ENCODE measurements at places on chromosomes 16 and 17.

GRCh38 chr17:60526726-60527125, 684 bp upstream of the APPBP2 start:
- no peak for DNase-seq

- DNase-seq: no peak
These were observed 261.2 kb downstream of the CBLN1 start for GRCh38 chr16:49020436-49020835.

DNA sequence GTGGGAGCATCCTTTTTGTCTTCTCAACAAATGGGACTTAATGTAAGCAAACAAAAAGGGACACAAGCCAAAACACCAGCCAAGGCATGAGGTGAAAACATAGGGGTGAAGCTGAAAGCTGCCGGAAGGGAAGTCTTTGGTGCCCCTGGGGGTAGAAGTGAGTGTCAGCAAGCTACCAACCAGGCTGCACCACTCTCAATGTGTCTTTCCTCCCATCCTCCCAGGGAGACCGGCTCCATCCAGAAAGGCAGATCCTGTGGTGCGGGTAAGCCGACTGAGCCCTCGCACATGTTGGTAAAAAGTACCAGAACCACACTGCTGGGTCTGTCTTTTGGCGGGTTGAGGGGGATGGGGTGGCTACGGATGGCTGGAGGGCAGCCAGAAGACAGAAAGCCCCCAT, 52.0 kb upstream of the SREBF1 start:
- DNase-seq: no peak

- DNase-seq: no peak
These were observed 120.9 kb downstream of the PRKCA start for GRCh38 chr17:66423056-66423955.

- no peak for DNase-seq
These were observed 280.1 kb upstream of the MON1B start for GRCh38 chr16:76910931-76911330.

GRCh38 chr17:27485716-27486495, 29.7 kb downstream of the KSR1 start:
- no peak for DNase-seq

DNA sequence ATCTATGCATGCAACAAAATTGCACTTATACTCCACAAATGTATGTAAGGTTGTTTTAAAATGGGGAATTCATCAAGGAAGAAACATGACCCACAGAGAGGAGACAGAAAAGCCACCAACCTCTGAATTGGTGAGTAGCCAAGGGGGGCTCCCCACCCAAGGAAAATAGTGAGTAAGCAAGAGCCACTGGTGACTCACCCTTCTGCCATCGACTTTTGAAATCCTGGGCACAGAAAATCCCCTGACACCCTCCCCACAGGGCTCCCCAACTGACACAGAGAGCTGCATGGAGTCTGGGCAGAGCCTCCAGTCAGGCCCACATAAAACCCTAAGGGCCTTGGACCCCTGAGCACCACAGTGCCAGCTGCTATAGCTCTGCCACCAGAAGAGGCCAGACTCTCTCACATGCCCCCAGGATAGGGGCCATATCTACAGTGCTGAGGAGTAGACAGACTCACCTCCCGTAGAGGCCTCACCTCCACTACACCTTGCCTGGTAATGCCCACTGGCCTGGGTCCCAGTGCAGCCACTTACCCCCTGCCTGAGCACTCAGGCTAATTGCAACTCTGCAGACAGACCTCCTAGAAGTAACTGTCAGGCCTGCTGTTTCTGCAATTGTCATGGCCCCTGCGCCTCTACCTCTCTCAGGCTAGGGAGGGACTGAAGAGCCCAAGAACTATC, 244.7 kb upstream of the WSB1 start:
- no peak for DNase-seq

DNA sequence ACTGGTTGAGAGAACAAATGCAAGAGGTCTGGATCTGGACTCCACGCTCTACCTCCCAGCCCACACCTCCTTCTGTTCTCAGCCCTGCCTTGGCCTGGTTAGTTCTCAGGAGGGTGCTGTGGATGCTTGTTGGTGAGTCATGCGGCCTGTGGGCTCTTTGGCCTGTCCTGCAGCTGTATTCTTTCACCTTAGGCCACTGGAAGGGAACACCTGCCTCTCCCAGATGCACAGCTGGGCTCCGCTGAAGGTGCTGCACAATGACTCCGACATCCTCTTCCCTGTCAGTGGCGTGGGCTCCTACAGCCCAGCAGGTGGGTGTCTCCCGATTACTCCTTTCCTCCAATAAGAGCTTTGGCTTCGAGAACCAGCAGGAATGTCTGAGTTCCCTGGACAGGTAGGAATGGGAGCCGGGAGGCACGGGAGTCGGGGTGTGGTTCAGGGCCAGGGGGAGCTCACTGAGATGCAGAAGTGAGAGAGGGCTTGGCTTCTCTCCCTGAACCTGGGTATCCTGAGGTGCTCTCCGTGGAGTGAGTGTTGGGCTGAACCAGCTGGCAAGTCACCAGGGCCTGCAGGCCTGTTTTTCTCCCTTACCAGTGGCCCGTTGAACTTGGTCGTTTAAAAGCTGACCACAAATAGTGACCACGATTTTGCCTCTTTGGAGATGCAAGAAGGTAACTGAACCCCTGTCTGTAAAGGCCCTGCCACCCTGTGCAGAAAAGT, 85.0 kb downstream of the SNX29 start:
- DNase-seq: no peak

DNA sequence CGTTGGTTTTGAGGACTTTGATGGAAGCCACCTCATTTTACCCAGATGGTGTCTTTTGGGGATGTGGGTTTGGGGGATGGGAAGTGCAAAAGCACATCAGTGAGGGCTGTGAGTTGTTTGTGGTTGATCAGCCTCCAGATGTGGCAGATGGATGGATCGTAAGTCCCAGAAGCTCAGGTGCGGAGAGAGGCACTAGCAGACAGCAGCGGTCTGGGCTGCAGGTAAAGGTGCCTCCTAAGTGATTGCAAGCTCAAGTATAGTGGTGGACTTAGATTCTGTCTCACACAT, 18.0 kb downstream of the HS3ST3B1 start:
- no peak for DNase-seq

DNA sequence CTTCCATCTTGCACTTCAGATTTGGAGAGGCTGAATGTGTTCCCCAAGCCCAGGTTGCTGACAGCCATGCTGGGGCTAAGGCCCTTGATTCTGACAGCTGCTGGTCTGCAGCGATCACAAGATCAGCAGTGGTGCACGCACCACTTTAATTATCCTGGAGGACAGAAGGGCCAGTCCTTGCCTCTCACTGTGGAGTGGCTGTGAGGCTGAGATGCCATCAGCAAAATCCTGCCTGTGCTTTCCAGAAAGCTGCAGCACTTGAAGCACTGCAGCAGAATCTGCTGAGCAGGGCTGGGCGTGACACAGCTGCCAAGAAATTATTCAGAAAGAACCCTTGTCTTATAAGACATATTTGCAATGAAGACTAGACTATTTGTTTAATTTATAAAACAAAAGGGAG, 37.1 kb downstream of the NUP93 start:
- DNase-seq: no peak

GRCh38 chr17:68601565-68602288, 560 bp upstream of the FAM20A start:
- no peak for DNase-seq

DNA sequence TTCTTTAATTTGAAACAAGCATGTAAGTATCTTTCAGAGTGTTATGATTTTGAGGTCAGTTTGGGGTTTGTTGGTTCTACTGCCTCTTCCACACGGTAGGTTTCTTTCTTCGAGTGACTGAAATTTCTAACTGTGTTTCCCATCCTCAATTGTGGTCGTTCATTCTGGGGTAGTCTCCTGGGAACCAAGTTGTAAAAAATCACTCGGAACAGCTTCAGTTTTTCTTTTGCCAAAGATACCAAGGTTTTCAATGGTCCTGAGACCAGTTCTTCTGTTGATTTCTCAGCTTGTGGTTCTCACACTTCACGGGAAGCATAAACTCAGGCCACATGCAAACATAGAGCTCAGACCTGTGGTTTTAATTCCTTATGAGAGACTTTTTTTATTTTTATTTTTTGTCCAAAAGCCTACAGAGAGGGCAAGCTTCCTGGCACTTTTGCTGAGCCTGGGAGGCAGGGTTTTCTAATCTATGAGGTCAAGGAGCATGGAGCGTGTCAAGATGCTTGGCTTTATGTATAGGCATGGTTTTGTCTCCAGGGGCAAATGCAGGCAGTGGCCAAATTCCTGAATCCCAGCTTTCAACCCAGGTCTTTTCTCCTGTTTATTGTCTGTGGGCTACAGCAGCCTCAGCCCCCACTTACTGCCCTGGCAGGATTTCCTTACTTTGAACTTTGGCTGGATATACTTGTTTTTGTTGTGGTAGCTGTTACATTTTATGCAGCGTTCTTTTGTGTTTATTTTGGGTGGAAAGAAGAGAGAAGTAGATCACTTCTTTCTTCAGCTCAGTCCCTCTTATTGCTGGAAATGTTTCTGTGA, 32.9 kb downstream of the HS3ST3A1 start:
- no peak for DNase-seq

DNA sequence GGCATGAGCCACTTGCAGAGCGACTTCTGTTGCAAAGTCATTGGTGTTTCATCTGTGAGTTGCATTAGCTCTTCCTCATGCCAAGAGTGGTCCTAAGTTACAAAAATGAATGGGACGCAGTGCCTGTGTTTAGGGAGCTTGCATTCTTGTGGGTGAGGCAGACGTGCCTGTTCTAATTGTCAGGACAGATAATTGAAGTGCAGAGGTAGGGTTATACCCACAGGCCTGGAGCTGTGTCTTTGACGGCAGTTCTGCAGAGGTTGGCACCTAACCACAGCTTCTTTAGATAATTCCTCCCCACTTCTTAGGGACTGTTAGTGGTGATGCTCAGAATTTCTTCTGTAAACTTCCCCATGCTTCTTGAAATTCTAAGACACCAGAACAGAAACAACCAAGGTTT, 307.1 kb downstream of the SNX29 start:
- DNase-seq: no peak

GRCh38 chr16:81136390-81137335, 40.5 kb upstream of the GCSH start:
- DNase-seq: no peak

DNA sequence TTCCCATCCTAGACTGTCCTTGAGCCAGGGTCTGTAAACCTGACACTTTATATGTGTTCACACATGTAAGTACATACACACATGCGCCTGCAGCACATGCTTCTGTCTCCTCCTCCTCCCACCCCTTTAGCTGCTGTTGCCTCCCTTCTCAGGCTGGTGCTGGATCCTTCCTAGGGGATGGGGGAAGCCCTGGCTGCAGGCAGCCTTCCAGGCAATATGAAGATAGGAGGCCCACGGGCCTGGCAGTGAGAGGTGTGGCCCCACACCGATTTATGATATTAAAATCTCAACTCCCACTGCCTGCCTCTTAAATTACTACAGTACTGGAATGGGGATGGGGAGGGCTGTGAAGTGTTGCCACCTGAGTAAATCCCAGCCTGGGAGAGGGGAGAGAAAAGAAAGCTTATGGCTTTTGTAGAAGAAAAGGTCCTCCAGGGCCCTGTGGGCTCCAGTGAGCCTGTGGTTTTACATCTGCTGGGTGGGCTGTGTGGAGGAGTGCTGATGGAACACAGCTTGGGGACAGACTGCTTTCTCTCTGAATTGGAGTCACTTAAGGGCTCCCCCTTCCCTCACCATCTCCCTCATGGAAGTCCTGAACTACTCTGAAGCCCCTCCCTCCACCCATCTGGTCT, 990 bp upstream of the WNK4 start:
- no peak for DNase-seq

- DNase-seq: no peak
These were observed 2.8 kb upstream of the KRT40 start for GRCh38 chr17:40986920-40987319.

DNA sequence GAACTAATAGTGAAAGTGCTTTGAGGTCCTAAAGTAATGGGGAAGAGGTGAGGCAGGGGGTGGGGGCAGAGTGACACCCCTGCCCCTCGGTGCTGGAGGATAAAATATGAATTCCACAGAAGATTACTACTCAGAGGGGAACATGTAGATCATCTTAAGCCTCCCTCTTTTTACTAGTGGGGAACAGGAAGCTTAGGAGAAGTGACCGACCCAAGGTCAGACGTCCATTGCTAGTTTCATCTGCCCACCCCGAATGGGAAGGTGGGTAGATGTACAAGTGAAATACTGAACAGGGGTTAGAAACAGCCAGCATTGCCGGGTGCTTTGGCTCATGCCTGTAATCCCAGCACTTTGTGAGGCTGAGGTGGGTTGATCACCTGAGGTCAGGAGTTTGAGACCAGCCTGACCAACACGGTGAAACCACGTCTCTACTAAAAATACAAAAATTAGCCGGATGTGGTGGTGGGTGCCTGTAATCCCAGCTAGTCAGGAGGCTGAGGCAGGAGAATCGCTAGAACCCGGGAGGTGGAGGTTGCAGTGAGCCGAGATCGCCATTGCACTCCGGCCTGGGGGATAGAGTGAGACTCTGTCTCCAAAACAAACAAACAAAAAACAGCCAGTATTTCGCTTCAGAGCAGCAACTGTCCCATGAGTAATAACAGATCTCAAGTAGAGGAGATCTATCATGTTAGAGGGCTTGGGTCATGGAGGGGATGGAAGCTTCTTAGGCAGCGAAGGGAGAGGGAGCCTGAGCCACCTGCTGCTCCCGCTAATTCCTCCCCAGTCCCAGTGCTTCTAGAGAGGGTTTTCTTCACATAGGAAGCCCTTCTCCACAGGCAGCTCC, 1.2 kb upstream of the NR1D1 start:
- no peak for DNase-seq

DNA sequence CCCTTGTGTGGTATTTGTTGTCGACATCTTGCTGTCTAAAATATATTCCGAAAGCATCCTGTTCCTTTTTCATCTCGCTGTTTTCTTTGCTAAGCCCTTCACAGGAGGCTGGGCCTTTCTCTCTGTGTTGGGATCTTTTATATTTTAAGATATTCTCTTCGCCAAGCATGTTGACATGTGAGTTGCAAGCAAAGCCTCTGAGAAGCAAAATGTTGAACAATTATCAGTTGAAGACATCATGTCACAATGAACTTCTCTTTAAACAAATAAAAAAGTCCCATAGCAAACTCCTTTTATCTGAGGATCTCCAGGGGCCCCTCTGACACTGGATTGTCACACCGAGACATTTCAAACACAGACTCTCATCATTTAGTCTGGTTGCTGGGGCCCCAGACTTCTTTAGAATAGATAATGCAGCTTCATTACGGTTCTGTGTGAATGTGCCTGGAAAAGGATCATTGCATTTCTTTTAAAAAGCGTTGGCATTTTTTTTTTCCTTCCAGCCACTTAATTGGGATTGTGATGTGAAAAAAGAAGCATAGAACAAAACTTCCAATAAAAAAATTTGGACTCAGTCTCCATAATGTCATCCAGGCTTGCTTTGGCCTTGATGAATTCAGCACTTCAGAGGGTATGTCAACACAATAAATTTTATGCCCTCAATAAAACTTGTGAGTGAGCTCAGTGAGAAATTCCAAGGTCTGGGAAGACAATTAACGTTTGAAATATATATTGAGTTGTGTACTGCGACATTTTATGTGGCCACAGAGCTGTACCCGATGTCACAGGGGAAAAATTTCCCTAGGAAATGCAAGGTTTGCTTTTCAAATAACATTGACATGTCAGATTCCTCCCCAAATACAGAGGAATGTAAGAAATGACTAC, 496.8 kb downstream of the XYLT1 start:
- DNase-seq: no peak

- DNase-seq: no peak
These were observed 4.8 kb upstream of the BLMH start for GRCh38 chr17:30296499-30297080.

Data from stimulated activated CD8-positive, alpha-beta memory T cell treated with anti-CD3 and anti-CD28 coated beads, Interleukin-12 subunit alpha, Interleukin-12 subunit beta, amount 100 ng/mL, for 4 hours (primary cell).